Hepatocyte (in vitro differentiated cells): ENCODE measurements at places on chromosomes 1 and 21. TPM values are rescaled to one million over a fixed set of nuclear protein-coding genes. Genes with fewer than 3 reads are reported as not detected.

GRCh38 chr1:19080721-19081120 is 124.2 kb upstream of the IFFO2 start:
- no peak for DNase-seq

- no peak for DNase-seq
Measured at GRCh38 chr1:245142171-245142798, 12.5 kb upstream of the KIF26B start.

GRCh38 chr1:111199881-111200801 is at the start of gene DENND2D:
Gene DENND2D (minus strand): TSS chr1:111200646. CDS start chr1:111200459, 187 bp downstream.
- no peak for DNase-seq

- DNase-seq: no peak
Measured at GRCh38 chr1:204027446-204027845, 45.5 kb upstream of the SOX13 start.

- no peak for DNase-seq
Measured at GRCh38 chr1:125064481-125064880, 3879.7 kb downstream of the SRGAP2C start.

- DNase-seq: no peak
Measured at GRCh38 chr1:54540582-54541295, 7.3 kb upstream of the ACOT11 start.

DNA sequence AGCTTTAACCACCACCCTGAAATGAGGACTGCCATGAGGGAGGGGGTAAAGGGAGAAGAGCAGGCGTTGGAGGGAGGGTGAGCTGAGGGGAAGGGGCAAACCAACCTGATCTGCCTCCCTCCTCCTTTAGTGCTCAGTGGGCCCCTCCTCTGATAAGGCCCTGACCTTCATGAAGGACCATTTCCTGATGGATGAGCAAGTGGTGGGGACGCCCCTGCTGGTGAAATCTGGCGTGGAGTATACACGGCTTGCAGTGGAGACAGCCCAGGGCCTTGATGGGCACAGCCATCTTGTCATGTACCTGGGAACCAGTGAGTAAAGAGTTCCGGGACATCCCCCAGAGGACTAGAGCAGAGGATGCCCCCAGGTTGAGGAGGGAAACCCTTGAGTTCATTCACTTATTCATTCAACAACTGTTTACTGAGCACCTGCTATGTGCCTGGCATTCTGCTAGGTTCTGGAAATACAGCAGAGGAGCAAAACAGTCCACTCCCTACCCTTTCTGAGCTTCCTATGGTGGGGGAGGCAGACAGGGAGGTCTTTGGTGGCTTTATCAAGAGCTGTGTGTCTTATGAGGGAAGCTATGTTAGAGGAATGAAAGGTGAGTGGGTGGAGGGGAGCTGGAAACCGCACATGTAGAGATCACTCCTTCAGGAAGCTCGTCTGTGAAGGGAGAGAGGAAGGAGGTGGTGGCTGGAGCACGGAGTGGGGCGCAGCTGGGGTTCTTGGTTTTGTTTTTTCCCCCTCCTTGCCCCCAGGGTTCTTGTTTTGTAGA is 19.5 kb downstream of the SEMA4A start:
- no peak for DNase-seq

DNA sequence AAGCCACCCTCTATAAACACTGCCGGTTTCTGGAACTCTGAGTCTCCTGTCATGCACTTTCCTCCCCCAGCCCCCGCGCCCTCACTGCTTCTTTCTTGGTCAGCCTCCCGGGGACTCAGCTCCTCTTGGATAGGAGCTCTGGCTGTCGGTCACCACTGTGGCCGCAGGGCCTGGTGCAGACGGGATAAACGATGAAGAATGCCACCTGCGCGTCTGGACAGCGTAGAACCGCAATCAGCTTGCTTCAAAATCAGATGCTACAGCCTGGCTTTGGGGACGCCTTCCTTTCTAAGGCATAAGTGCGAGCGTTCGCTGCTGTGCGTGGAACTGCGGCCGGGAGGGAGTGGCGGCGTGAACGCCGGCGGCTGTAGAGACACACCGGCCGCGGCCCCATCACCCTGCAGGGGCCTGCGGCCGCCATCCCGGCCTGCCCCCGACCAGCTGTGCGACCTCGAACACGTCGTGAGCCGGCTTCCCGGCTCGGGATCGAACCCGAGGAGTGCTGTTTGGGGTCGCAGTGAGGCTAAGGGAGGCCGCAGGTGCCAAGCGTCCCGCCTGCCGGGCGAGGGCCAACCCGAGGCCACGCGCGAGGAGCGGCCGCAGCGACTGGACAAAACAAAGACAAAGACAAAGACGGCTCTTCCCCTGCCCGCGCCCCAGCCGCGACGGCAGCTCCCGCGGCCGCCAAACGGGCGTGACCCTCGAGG is 688 bp downstream of the PTTG1IP start:
- DNase-seq: peak; percentile 60

- DNase-seq: no peak
Measured at GRCh38 chr1:112505878-112506277, 2.9 kb upstream of the WNT2B start.

CA6 gene
- not detected in 2 replicates for total RNA-seq

DCST1 gene
- total RNA-seq: 0.60 TPM in 1 of 2 replicates, not detected in the other
